Neural crest cell (in vitro differentiated cells): ENCODE measurements at places on chromosomes 5 and 9. TPM values are rescaled to one million over a fixed set of nuclear protein-coding genes. Genes with fewer than 3 reads are reported as not detected.

GRCh38 chr9:35579130-35579529 is 25.9 kb upstream of the TESK1 start:
- DNase-seq: no peak

DNA sequence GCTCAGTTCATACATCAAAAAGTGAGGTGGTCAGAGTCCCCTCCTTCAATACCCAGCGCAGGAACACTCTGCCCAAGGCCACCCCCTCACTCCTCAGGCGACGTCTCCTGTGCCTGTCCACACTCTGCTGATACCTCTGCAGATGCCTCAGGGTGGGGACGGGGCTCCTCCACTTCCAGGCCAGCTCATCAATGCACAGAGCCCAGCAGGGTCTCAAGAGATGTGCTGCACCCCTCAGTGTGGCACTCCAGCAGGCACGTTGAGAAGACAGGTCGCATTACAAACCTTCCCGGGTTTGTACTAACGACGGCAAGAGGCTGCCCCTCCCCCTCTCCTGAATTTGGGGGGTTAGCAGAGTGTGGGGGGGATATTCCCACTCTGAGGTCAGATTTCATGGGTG is 128.5 kb downstream of the ZNF354C start:
- no peak for DNase-seq

DNA sequence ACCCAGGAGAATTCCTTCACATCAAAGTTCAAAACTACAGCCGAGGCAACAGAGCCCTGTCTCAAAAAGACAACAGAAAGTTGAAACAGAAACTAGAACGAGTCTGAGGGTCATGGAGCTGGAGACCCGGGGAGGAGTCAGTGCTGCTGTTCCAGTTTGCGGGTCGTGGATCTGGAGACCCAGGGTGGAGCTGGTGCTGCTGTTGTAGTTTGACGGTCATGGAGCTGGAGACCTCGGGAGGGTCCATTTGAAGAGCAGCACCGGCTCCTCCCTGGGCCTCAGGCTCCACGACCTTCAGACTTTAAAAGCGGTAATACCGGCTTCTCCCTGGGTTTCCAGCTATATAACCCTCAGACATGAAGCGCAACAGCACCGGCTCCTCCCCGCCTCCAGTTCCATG is 13.0 kb upstream of the LCN15 start:
- no peak for DNase-seq

GRCh38 chr5:148681157-148682057 is 27.1 kb upstream of the HTR4 start:
- DNase-seq: no peak

DNA sequence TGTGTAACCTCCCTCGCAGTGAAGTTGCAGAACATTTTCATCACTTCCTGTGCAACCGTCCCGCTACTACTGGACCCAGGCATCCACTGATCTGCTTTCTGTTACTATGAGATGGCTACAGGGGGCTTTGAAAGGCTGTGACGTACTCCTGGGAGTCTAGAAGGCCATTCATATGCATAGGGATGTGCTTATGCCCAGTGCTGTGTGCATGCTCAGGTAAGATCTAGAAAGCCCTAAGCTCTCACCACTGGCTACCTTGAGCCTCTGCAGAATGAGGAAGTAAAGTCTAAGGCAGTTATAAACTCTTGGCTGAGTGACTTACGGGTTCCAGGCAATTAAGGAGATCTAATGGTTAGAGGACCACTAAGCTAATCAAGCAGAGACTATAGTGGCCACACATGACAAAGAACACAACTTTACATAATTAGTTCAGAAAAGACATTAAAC is 11.8 kb downstream of the HNRNPAB start:
- DNase-seq: no peak

DNA sequence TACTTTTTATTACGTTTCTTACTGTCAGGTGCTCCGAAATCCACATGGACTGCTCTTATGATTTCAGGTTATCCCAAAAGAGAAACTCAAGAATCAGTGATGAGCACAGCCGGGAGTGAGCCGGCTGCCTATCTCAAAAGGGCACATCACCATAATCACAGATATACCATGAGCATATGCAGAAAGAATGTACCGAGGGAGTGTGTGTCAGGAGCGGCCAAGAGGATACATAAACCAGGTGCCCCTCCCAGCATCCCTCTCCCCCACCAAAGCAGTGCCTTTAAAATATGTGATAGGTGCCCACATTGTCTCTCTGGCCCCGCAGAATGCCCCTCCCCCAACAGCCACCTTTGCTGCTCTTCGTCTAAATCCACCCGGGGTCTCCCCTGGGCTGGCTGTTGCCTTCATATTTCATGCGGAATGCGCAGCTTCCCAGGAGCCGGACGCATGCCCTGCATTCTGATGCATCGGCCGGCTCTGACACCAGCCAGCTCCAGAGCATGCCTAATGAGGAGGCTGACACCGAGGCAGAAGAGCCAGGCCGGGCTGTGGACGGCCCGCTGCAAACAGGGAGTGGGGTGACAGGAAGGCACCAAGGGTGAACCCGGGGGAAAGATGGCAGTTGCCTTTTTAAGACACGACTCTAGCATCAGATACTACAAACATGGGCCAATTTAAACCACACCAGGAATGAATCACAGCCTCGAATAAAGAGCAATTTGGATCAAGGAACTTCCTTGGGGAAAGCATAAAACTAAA is 652.3 kb downstream of the BNC2 start:
- no peak for DNase-seq

DNA sequence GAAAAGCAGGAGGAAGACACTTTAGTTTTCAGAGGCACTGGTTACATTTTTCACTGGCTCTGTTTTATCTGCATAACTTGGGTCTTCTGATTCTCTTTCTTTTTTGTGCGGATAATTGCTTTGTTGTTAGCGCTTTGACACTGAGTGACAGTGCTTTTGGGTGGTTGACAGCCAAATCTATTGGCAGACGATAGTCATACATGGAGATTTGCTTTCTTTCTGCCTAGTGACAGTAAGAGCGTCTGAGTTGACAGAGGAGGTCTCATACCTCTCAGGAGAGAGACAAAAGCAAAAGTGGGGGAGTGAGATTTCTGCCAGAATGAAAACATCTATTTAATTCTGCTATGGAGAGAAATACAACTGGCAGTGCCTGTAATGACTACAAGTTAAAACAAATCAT is 2278.0 kb upstream of the WWC1 start:
- no peak for DNase-seq

GRCh38 chr5:118793652-118794051 is 194.7 kb downstream of the DTWD2 start:
- DNase-seq: no peak

GRCh38 chr5:177442066-177442826 is 4.4 kb upstream of the PRR7 start:
- DNase-seq: no peak

KIF12 gene
- total RNA-seq: not detected in 2 replicates

FAM163B gene
- total RNA-seq: not detected in 2 replicates

TAS2R1 gene
- total RNA-seq: not detected in 2 replicates
